Lower lobe of right lung (tissue), 2 donors: ENCODE measurements at places on chromosomes 4 and X.

DNA sequence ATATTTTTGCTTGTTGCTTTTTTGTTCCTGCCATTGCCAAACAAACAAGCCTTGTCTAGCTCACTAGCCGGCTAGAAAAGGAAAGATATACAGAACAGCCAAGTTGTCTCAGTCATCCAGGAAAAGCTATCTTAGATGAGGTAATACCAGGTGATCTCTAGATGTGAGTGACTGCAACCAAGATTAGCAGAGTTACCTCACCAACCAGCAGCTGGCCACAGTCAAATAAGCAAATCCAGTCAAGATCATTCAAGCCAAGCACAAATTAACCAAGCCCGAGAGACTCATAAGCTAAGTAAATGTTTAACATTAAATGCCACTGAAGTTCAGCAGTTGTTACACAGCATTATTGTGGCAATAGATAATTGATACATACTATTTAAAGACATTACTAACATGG is 108.6 kb downstream of the CENPC start:
- H3K36me3 ChIP-seq, result peaks cover 10% of the 10 kb centered on the region
- H3K27me3 ChIP-seq, result no peaks in the 10 kb centered on the region
- no peaks in the 10 kb centered on the region for H3K4me1 ChIP-seq
- H3K4me3 ChIP-seq, result no peak overlapping the region
- H3K27ac ChIP-seq, result no peak overlapping the region
- no peak for DNase-seq

GRCh38 chr4:88962396-88962795 is 94.6 kb downstream of the FAM13A start:
- no peak overlapping the region for H3K4me3 ChIP-seq
- H3K4me1 ChIP-seq, result peaks cover 24% of the 10 kb centered on the region
- H3K36me3 ChIP-seq, result no peaks in the 10 kb centered on the region

DNA sequence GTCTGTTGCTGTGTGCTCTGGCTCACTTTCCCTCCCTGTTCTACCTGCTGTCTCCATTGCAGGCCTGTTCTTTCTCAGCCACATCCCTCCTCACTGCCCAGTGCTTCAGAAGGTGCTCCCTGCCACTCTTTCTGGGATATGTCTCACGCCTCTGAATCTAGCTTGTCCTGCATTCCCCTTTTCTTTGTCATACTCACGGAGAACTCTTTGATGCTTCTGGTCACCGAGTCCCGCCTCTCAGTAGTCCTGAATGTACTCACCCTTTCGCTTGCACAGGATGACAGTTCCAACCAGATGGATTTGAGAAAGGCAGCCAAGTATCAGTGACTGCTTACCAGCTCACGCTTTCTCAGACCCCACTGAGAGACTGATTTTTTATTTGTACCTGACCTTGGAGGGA is 65.2 kb upstream of the TLR2 start:
- H3K36me3 ChIP-seq, result peaks cover 72% of the 10 kb centered on the region
- DNase-seq, result no peak
- no peak overlapping the region for H3K27ac ChIP-seq
- no peaks in the 10 kb centered on the region for H3K27me3 ChIP-seq
- no peak overlapping the region for H3K4me3 ChIP-seq

GRCh38 chr4:110977554-110977953 is 354.7 kb upstream of the PITX2 start:
- H3K27me3 ChIP-seq, result no peaks in the 10 kb centered on the region
- no peaks in the 10 kb centered on the region for H3K36me3 ChIP-seq
- no peak overlapping the region for H3K27ac ChIP-seq
- DNase-seq, result no peak

GRCh38 chr4:77001907-77002306 is 52.4 kb downstream of the SEPTIN11 start:
- peaks cover 28% of the 10 kb centered on the region for H3K4me1 ChIP-seq
- H3K27me3 ChIP-seq, result no peaks in the 10 kb centered on the region
- H3K4me3 ChIP-seq, result no peak overlapping the region
- DNase-seq, result no peak
- no peak overlapping the region for H3K27ac ChIP-seq
- H3K36me3 ChIP-seq, result peaks cover 24% of the 10 kb centered on the region

GRCh38 chr4:7938266-7938608 is 1.4 kb downstream of the AFAP1 start:
- peak overlapping the region; percentile 82 for H3K4me3 ChIP-seq
- peak overlapping the region; percentile 93 for H3K27ac ChIP-seq
- no peaks in the 10 kb centered on the region for H3K36me3 ChIP-seq
- no peak for DNase-seq
- peaks cover 27% of the 10 kb centered on the region for H3K4me1 ChIP-seq
- no peaks in the 10 kb centered on the region for H3K27me3 ChIP-seq

- no peak overlapping the region for H3K27ac ChIP-seq
- H3K36me3 ChIP-seq, result no peaks in the 10 kb centered on the region
- no peak overlapping the region for H3K4me3 ChIP-seq
- no peaks in the 10 kb centered on the region for H3K4me1 ChIP-seq
- H3K27me3 ChIP-seq, result no peaks in the 10 kb centered on the region
- no peak for DNase-seq
Measured at GRCh38 chrX:31542566-31542965, 470.7 kb upstream of the FTHL17 start.

DNA sequence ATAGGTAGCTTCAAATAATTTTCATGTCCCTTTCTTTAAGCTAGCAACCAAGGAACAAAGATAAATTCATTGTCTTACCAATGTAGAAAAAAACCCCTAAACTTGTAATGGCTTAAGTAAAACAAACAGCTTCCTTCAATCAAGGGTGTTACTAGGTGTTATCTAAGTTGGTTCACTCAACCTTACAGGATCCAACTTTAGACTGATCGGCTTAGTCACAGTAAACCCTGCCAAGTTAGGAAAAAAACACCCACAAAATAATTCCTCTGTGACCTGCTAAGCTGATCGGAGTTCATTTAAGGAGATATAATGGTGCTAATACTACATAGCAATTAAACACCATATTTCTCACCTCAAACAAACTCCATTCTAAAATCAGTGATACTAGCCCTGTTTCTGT is 10.1 kb downstream of the AIFM1 start:
- H3K36me3 ChIP-seq, result peaks cover 8% of the 10 kb centered on the region
- H3K27me3 ChIP-seq, result no peaks in the 10 kb centered on the region
- no peaks in the 10 kb centered on the region for H3K4me1 ChIP-seq
- no peak overlapping the region for H3K27ac ChIP-seq
- no peak for DNase-seq

- peaks cover 63% of the 10 kb centered on the region for H3K4me1 ChIP-seq
- DNase-seq, result no peak
- H3K27ac ChIP-seq, result peak overlapping the region; percentile 11
- H3K36me3 ChIP-seq, result peaks cover 6% of the 10 kb centered on the region
- no peak overlapping the region for H3K4me3 ChIP-seq
Measured at GRCh38 chrX:154046031-154046781, 26.5 kb upstream of the IRAK1 start.

GRCh38 chr4:146646593-146647325 is 8.1 kb downstream of the POU4F2 start:
- no peaks in the 10 kb centered on the region for H3K4me1 ChIP-seq
- no peak for DNase-seq
- H3K27me3 ChIP-seq, result peaks cover 78% of the 10 kb centered on the region
- no peak overlapping the region for H3K27ac ChIP-seq

- no peak overlapping the region for H3K4me3 ChIP-seq
- DNase-seq, result no peak
- no peaks in the 10 kb centered on the region for H3K27me3 ChIP-seq
- no peaks in the 10 kb centered on the region for H3K36me3 ChIP-seq
- peaks cover 17% of the 10 kb centered on the region for H3K4me1 ChIP-seq
- H3K27ac ChIP-seq, result no peak overlapping the region
Measured at GRCh38 chr4:139768896-139769295, 103.3 kb downstream of the MGST2 start.

DNA sequence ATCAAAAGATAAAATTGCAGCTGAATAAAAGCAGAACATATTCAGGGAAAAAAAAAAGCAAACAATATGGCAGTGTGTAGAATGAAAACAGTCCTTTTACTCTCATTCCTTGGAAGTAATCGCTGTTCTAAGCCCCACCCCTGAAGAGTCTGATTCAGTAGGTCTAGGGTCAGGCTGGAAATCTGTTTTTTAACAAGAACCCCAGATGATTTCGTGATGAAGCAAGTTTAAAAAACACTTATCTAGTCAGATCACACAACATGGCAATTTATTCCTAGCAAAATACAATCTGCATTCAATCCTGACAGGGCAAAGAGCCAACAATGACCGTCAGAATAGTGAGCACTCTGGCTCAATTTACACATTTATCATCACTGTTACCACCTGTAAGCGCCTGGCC is 16.1 kb downstream of the FAM120C start:
- no peaks in the 10 kb centered on the region for H3K36me3 ChIP-seq
- H3K27me3 ChIP-seq, result no peaks in the 10 kb centered on the region
- no peak overlapping the region for H3K4me3 ChIP-seq
- H3K4me1 ChIP-seq, result no peaks in the 10 kb centered on the region

DNA sequence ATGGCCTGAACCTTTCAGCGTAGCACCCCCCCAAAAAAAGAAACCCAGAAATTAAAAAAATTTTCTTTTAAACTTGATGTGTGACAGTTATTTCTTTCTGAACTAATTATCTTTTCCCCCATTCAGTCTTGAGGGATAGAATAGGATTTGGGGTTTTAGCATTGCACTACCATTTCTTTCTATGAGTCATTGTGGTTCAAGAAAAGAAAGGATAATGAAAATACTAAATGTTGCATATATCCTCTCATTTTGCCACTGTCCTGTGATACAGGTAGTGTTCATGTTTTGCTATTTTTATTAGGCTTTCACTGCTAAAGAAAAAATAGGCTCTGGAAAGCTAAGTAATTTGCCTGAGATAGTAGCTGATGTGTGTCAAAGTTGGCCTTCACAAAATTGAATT is 39.4 kb upstream of the DCK start:
- H3K4me1 ChIP-seq, result peaks cover 11% of the 10 kb centered on the region
- H3K36me3 ChIP-seq, result peaks cover under 1% of the 10 kb centered on the region
- DNase-seq, result no peak
- no peak overlapping the region for H3K27ac ChIP-seq
- H3K27me3 ChIP-seq, result no peaks in the 10 kb centered on the region

GRCh38 chr4:165700855-165701254 is 172.2 kb upstream of the TLL1 start:
- H3K27ac ChIP-seq, result no peak overlapping the region
- no peaks in the 10 kb centered on the region for H3K4me1 ChIP-seq
- H3K36me3 ChIP-seq, result no peaks in the 10 kb centered on the region

GRCh38 chr4:127403471-127404084 is 229.2 kb upstream of the INTU start:
- DNase-seq, result no peak
- H3K4me3 ChIP-seq, result no peak overlapping the region
- no peak overlapping the region for H3K27ac ChIP-seq
- H3K27me3 ChIP-seq, result no peaks in the 10 kb centered on the region
- H3K36me3 ChIP-seq, result no peaks in the 10 kb centered on the region

GRCh38 chrX:20056704-20057103 is 60.0 kb downstream of the MAP7D2 start:
- H3K4me3 ChIP-seq, result no peak overlapping the region
- H3K4me1 ChIP-seq, result no peaks in the 10 kb centered on the region
- no peaks in the 10 kb centered on the region for H3K36me3 ChIP-seq
- no peak for DNase-seq
- no peaks in the 10 kb centered on the region for H3K27me3 ChIP-seq

DNA sequence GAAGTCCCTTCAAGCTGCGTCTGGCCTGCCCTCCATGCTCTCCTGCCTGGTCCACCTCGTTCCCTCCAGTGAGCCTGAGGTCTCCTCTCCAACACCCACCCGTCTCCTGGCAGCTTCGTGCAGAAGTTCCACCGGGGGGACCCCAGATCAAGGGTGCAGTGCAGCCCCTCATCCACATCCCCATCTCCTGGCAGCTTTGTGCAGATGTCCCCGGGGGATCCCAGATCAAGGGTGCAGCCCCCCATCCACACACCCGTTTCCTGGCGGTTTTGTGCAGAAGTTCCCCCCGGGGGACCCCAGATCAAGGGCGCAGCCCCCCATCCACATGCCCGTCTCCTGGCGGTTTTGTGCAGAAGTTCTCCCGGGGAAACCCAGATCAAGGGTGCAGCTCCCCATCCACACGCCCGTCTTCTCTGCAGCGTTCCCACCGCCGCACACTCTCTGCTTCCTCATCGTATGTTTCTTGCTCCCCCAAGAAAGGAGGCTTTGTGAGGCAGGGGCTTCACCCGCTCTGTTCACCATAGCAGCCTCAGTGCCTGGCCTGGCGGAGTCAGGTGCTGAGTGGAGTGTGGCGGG is 35.7 kb downstream of the PIGG start:
- H3K27ac ChIP-seq, result no peak overlapping the region
- H3K27me3 ChIP-seq, result no peaks in the 10 kb centered on the region
- H3K4me1 ChIP-seq, result no peaks in the 10 kb centered on the region
- no peak overlapping the region for H3K4me3 ChIP-seq

DNA sequence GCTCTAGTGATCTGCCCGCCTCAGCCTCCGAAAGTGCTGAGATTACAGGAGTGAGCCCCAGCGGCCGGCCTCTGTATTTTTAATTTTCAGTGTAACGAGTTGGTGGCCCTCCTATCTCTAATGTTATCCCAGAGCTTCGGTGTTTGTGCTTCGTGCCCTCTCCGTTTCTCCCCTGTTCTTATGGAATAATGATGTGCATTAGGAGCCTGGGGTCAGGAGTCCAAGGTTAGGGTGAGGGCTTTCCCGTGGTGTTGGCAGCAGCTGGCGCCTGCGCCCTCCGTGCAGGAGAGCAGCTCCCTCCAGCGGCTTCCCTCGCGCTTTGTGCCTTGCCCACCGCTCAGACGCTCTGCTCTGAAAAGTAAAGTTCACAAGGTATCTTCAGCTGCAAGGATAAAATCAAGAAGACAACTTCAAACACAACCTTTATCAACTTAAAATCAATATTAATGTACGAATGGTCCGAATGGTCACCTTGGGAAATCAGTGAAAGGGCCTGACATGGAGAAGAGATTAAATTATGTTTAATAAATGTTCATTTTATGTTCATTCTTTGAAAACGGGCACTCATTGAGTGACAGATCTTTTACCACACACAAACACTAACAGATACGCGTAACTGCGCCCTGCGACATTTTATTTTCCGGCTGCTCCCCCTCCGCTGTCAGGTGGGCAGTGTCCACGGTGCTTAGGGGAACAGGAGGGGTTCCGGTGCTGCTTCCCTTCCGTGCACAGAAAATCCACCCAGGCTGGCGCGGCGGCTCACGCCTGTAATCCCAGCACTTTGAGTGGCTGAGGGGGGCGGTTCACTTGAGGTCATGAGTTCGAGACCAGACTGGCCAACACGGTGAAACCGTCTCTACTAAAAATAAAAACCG is 62.4 kb downstream of the TRAPPC11 start:
- DNase-seq, result peak; percentile 80
- no peak overlapping the region for H3K27ac ChIP-seq
- peak overlapping the region; percentile 64 for H3K4me3 ChIP-seq
- peaks cover 16% of the 10 kb centered on the region for H3K4me1 ChIP-seq
- H3K36me3 ChIP-seq, result no peaks in the 10 kb centered on the region
- H3K27me3 ChIP-seq, result no peaks in the 10 kb centered on the region

GRCh38 chr4:153489856-153490558 is 23.8 kb downstream of the TMEM131L start:
- H3K27ac ChIP-seq, result peak overlapping the region; percentile 81
- peaks cover 46% of the 10 kb centered on the region for H3K4me1 ChIP-seq
- no peak overlapping the region for H3K4me3 ChIP-seq
- no peak for DNase-seq
- H3K27me3 ChIP-seq, result no peaks in the 10 kb centered on the region
